Activated CD4-positive, alpha-beta T cell treated with anti-CD3 and anti-CD28 coated beads, Interleukin-2, amount 50 U/mL, for 24 hours (primary cell): ENCODE measurements at places on chromosomes 7 and 10.

DNA sequence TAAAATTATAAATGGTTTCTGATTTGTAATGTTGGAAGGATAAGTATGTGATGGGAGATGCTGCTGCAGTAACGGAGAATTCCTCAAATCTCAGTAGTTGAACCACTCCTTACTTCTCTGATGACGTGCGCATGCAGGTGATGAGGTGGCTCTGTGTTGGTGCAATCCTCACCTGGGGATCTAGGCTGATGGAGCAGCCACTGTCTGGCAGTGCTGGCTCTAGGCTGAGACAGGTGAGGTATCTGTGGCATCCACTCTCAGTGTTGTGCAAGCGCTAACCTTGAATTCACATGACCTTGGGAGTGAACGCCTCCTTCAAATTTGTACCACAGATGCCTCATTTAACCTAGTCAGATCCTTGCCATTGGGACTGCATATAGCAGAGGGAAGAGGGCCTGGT, 35.0 kb downstream of the LHFPL3 start:
- DNase-seq, result no peak

DNA sequence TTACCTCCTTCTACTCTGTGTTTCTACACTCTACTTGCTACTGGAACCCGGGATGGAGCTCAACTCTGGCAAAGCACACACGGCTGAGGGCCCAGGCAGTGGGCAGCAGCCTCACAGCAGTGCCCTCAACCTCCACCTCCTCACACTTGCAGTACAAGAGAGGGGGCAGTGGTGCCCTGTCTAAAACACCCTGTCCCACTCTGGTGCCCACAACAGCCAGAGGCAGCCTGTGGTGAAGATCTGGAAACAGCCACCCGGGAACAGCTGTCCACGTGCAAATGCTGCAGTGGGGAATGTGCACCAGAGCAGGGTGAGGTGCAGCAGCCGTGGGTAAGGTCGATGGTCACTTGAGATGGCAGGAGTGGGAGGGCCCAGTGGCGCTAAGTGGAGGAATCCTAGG, 13.7 kb downstream of the MAT1A start:
- no peak for DNase-seq

GRCh38 chr7:56063500-56063881, 595 bp upstream of the SUMF2 start:
- no peak for DNase-seq

DNA sequence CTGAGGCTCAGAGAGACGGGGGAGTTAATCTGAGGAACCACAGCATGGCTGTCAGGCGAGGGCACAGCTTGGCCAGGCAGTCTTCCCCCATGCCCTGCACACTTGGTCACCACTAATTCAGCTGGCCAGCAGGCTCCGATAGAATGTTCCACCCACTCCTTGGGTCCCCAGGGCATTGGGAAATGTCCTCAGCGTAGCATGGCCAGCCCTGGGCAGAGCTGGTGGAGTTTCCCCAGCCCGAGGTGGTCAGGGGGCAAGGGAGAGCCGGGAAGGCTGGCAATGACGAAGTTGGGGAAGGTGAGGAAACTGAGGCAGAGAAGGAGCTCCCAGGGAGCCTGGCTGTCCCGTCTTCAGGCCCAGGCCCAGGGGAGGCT, 12.1 kb upstream of the GRIFIN start:
- no peak for DNase-seq

- DNase-seq, result no peak
Observed at GRCh38 chr7:101239191-101239950, 1.8 kb upstream of the CLDN15 start.

- no peak for DNase-seq
Observed at GRCh38 chr7:141950806-141951205, 4.0 kb upstream of the CLEC5A start.

DNA sequence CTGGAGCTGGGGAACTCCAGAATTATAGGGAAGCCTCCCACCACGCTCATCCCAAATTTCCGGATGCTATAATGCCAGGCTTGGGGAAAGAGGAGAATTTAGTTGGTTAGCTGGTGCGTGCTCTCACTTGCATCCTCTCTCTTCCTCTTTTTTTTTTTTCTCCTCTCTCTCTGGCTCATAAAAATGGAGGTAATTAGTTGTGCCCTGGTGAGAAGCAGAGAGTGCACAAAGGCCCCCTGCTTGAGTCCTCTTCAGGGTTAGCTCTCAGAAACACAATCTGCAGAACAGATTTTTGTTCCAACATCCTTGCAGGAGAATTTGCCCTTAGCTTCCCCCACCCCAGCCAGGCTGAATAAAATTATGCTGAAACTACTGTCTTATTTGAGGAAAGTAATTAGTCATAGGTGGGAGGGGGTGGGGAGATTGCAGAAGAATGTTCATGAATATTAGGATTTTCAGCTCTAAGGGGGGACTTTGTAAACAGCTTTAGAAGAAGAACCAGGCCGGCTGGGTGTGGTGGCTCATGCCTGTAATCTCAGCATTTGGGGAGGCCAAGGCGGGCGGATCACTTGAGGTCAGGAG, 7.6 kb downstream of the SERPINE1 start:
- DNase-seq, result no peak

- DNase-seq, result no peak
Observed at GRCh38 chr10:73992899-73993788, 4.8 kb upstream of the VCL start.

GRCh38 chr10:46311501-46311951, 24.7 kb downstream of the ANTXRL start:
- no peak for DNase-seq

- peak; percentile 53 for DNase-seq
Observed at GRCh38 chr10:3828404-3829155, 43.6 kb upstream of the KLF6 start.

DNA sequence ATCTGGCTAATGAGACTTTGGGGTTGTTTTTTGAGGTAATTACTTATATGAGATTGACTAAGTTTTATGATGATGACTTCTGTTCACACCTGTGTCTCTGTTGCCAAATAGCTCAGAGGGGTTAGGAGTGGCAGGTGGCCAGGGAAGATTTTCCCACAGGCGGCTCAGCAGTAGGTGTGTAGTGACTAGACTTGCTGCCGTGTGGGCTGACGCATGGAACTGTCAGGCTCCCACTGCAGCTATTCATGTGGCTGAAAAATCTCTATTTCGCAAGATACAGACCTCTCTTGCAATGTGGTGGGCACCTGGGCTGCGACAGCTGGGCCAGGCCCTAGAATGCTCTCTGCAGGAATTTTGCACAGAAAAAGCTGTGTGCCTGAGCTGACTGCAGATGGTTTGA, 1.4 kb downstream of the CPA4 start:
- DNase-seq, result no peak

DNA sequence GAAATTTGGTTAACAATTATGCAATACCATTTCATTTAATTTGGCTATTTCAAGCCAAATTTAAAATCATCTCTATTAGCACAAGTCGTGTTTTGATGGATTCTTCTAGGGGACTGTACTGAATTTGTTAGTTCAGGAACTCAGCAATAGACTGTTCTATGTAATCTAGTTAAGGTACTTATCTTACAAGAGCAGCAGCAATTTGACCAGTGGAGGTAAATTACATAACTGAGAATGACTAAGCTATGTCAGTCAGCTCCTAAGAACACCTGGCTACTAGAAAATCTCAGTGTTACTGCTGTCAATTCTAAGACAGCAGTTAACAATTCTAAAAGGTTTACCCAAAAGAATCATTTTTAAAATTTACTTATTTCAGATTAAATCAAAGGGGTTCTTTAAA, 513.9 kb upstream of the ZWINT start:
- no peak for DNase-seq
